ENCODE measurements at places on chromosomes 3 and 15. TPM values are rescaled to one million over a fixed set of nuclear protein-coding genes. Genes with fewer than 3 reads are reported as not detected.

Gene CAND2
- 4.1 TPM for total RNA-seq

Gene ALDH1L1
- total RNA-seq: 3.3 TPM

Gene MESP1
- 0.37 TPM for total RNA-seq

Gene CPN2
- total RNA-seq: not detected

Gene PRSS50
- not detected for total RNA-seq

Gene TICRR
- 1.2 TPM for total RNA-seq

Gene LINS1
- 8.6 TPM for total RNA-seq
